ENCODE measurements at places on chromosomes 5 and 9.

DNA sequence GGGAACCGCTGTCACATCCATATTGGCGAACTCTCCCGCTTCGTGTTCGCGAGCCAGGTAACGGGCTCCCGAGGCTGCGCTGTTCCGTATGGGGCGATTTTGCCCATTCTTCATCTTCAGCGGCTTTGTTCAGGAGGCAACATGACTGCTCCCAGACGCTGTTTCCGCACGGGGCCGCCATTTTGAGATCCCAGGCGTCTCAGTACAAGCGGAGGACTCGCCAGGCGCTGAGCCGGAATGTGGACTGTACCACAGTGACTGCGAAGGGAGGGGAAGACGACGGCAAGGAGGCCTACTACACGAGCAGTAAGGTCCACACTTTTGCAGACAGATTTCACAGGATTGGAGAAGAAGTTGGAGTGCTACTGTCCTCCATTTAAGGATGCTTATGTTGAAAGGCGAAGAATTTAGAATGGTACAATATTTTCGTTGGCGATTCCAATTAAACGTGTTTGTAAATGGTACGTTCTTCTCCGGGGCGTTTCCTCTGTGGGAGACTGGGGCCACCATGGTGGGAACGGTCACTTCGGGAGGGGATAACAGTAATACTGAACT is 41.6 kb upstream of the ZNF300 start:
- DNase-seq, result no peak

DNA sequence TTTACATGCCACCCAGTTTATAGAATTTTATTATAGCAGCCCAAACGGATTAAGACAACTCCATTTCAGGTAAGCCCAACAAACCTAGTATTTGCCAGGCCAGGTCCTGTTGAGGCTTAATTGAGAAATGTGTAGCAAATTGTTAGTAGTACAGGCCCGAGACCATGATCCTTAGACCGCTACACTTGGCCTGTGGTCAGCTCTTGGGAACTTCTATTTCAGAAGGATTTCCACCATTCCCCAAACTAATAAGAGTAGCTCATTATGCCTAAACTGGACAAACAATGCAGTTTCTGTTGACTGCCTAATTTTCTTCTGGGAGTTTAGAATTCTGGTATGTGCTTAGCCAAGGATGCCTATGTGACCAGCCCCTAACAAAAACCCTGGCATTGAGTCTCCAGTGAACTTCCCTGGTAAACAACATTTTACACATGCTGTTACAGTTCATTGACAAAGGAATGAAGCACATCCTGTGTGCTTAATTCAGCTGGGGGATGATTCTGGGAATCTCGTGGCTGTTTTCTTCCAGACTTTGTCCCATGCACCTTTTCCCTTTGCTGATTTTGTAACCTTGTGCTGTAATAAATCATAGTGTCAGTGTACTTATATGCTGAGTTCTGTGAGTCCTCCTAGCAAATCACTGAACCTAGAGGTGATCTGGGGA is 5.6 kb upstream of the GPX3 start:
- DNase-seq, result no peak

DNA sequence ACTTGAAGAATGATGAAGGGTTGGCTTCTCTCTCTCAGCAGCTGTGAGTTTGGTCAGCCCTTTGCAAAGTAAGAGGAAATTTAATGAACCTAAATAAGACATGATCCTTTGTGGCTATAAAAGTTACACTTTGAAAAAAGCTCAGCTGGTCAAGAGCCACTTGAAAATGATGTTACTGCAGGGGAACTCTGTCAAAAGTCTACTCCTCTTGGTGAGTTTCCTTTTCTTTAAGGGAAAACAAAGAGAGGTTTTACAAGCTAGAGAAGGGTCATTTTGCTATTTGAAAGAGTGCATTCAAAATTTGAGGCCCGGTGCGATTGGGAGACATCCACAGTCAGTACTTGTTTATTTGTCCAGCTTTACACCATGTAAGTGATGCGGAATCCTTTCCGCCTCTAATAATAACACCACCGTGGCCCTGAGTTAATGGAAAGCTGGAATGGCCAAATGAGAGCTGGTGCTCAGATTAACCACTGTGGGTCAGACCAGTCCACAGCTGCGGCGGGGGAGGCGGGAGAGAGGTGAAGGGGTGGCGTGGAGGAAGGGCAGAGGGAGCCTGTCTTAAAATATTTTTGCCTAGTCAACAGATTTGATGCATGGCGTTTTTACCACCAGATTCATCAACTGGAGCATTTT is 404.0 kb downstream of the TLE4 start:
- no peak for DNase-seq

DNA sequence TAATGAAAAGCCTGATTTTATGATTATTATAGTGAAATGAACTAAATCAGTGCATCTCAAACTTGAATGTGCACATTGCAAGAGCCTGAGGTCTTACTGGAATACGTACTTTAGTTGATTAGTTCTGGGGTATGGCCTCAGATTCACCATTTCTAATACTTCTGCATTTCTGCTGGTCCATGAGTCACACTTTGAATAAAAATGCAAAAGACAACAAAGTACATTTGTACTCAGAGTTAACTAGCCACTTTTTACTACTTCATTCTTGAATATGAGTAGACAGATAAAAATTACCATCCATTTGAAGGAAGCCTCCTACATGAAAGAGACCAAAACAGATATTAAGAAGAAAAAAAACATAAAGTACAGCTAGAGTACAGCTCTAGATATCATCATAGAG is 27.1 kb upstream of the PRR16 start:
- no peak for DNase-seq

GRCh38 chr9:76868897-76869296 is 37.0 kb downstream of the PRUNE2 start:
- DNase-seq, result no peak

DNA sequence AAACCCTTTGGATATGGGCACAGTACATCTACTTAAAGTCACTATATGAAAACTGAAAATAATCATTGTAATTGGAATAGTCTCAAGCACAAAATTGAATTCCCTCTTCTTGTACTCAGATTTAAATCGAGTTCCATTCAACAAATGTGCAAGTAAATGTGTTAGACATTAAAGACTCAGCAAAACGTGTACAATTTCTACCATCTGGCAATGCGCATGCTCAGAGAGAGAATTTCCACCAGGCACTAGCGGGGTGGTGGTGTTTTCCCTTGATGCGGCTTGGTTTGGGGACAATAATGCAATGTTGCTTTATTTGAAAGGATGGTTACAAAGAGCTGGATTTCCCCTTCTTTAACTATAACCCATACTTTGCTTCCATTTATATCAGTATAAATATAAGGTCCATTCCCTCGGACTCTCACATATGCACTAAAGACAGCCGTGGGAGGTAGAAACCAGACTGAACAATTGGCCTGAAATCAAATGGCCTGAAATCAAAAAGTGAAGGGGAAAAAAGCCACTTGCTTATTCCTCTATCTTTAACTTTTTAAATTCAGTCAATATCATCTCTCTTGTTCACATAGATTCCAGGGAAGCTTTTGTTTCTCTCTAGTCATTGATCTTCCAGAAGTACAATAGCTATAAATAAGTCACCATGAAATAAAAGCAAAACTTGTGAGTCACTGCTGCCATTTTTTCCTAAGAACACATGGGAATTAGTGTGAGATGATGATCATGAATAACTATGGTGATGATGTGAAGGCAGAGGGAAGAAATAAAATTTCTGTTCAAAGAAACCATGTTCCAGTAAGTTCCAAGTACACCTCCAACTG is 59.2 kb downstream of the ADAMTS12 start:
- no peak for DNase-seq

DNA sequence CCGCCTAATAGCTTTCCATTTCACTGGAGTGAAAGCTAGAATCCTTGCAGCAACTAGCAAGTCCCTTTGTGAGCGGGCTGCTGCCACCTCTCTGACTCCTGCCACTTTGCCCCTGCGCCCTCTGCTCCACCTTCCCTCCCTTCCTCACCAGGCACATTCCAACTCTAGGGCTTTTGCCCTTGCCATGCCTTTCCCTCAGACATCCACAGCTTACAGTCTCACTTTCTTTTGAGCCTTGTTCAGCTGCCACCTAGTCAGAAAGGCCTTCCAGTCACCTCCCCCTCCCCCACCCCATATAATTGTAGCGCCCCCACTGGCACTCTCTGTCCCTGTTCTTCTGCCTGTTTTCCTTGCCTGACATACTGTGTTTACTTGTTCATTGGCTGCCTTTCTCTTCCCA is 31.0 kb downstream of the CYSTM1 start:
- no peak for DNase-seq

GRCh38 chr9:122004589-122004988 is 88.5 kb downstream of the TTLL11 start:
- no peak for DNase-seq

GRCh38 chr5:14353726-14354474 is 210.8 kb downstream of the TRIO start:
- no peak for DNase-seq

DNA sequence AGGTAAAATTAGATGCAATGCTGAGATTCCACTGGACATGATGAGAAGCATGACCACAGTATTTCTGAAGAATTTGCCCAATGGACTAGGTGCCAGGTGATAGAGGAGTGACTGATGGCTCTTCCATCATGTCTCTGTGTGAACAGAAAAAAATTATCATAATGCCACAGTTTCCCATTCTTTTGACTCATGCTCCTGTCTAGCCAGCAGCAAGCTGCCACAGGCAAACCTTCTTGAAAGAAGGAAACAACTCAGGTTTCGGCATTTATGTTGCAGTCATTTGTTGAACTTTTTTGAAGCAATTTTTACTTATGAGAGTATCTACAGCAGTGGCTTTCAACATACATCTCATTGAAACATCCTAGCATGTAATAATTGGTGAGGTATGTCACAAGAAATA is 284.8 kb upstream of the CD180 start:
- no peak for DNase-seq

GRCh38 chr5:35164860-35165542 is 65.3 kb downstream of the PRLR start:
- DNase-seq, result no peak

DNA sequence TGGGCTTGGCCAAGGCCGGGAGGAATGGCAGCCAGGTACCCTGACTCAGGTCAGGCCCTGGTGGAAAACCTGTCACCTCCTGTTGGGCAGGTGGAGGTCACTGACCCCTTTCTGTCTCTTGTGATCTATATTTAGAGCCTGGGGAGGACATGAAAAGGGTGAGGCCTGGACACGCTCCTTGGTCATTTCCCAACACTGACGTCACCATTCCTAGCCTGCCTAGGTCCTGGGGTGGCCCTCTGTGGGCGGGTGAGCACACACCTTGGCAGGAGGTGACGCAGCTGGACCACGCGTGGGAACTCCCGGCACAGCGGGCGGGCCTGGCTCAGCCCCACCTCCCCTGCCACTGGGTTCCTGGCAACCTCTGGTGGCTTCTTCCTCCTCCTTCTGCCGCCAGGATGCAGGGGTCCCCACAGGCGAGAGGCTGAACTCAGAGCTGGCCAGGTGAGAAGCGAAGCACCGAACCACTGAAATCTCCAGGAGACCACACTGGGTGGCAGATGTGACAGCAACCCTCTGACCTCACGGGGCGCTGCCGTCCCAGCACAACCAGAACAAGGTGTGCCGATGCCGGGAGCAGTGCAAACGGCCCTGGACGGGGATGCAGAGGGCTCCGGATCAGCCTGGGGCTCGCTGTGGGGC is 6.4 kb upstream of the RALGDS start:
- no peak for DNase-seq

GRCh38 chr5:1193591-1193985 is 7.8 kb upstream of the SLC6A19 start:
- DNase-seq, result no peak

DNA sequence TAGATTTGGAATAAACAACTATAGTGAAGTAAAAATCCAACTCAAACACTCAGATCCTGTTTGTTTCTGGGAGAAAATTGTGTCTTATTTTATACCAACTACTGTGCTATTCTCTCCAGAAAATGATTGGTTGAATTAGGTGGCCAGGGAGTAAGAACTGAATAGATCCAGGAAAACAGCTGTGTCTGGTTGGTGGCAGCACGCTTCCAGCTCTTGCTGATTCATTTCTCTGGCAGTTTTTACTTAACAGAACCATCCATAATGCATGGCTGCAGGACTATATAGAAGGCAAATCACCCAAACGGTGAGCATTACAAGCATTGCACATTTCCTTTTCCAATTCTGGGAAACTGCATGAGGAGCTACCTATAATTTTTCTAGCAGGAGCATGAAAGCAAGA is 29.5 kb downstream of the DMAC1 start:
- DNase-seq, result no peak

DNA sequence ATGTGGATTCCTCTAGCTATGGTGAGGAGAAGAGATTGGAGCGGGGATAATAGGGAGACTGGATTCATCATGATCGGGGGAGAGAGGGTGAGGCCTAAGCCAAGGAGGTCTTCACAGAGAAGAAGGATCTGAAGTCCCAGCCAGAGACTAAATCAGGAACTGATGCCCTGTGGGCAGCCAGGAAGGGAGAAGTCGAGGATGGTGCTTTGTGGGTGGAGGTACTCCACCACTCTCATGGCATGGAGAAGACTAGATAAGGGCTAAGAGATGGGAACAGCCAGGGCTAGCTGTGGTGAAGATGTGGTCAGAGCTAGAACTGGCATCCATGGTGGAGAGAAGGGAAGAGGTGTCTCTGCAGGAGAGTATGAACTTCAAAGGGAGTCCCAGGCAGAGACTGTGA is 3.0 kb upstream of the RGS14 start:
- DNase-seq, result no peak

- no peak for DNase-seq
These were observed 265.6 kb downstream of the TMEM232 start for GRCh38 chr5:110460837-110461236.

DNA sequence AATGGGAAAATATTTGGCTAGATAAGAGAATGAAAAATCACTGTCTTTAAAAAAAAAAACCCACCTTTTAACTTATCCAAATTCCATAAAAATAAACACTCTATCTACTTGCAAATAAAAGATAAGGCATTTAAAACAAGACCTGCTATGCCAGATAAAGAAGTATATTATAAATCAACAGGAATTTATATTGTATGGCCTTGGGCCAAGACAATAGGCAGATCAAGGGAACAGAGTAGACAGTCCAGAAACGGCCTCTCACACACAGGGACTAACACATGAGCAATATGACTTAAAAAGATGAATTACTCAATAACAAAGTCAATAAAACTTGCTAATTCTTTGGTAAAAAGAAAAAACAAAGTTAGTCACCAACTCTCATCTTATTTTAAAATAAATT is 34.7 kb upstream of the ICE1 start:
- no peak for DNase-seq

DNA sequence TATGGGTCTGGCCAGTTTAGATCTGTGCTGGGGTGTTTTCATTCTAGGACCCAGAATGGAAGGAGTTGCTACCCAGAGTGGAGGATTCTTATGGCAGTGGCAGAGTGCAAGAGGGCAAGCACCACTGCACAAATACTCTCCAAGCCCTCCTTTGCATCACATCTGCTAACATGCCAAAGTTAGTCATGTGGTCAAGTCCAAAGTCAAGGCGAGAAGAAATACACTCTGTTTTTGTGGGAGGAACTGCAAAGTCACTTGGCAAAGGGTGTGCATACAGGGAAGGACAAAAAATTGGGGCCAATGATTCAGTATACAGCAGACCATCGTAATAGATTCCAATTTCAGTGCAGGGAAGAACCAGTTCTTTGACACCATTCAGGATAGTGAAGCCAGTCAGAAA is 43.9 kb upstream of the HMGCS1 start:
- no peak for DNase-seq

GRCh38 chr9:19162026-19162366 is 34.7 kb upstream of the PLIN2 start:
- DNase-seq, result no peak

- no peak for DNase-seq
These were observed 119.9 kb upstream of the ELAVL2 start for GRCh38 chr9:23945897-23946296.

GRCh38 chr5:39542511-39543285 is 117.9 kb upstream of the DAB2 start:
- DNase-seq, result no peak

Data from stimulated activated CD8-positive, alpha-beta memory T cell treated with anti-CD3 and anti-CD28 coated beads, Interleukin-2, amount 100 ng/mL, for 48 hours (primary cell).